ENCODE measurements at places on chromosomes 11 and 22. TPM values are rescaled to one million over a fixed set of nuclear protein-coding genes. Genes with fewer than 3 reads are reported as not detected.

ANGPTL5 gene
- not detected for polyA plus RNA-seq

KRTAP5-1 gene
- polyA plus RNA-seq, result 0.35 TPM

RAG2 gene
- polyA plus RNA-seq, result 0.52 TPM

CLMP gene
- polyA plus RNA-seq, result 34.1 TPM

ANKK1 gene
- polyA plus RNA-seq, result 0.60 TPM

PRODH gene
- 11.9 TPM for polyA plus RNA-seq

MMP7 gene
- 26.0 TPM for polyA plus RNA-seq

LRRC74B gene
- 0.27 TPM for polyA plus RNA-seq

AMBRA1 gene
- 25.3 TPM for polyA plus RNA-seq

MFRP gene
- polyA plus RNA-seq, result not detected

C11orf16 gene
- 0.96 TPM for polyA plus RNA-seq

P2RX6 gene
- polyA plus RNA-seq, result 1.4 TPM

ZNF214 gene
- polyA plus RNA-seq, result 14.0 TPM

AGBL2 gene
- 10.7 TPM for polyA plus RNA-seq

APOBEC3A gene
- 0.13 TPM for polyA plus RNA-seq

GSTT2B gene
- 6.9 TPM for polyA plus RNA-seq

HEPN1 gene
- 1.7 TPM for polyA plus RNA-seq

CHADL gene
- 2.7 TPM for polyA plus RNA-seq

All from left kidney (tissue), 8 donors.